ENCODE measurements at places on chromosomes 1 and 21. TPM values are rescaled to one million over a fixed set of nuclear protein-coding genes. Genes with fewer than 3 reads are reported as not detected.

Gene RPL22
- 153 TPM for total RNA-seq

Gene EXTL1
- total RNA-seq = not detected

Gene SNX7
- total RNA-seq = 24.0 TPM

Gene SLAMF9
- total RNA-seq = not detected

Gene DNASE2B
- total RNA-seq = not detected

Gene FAM72D
- not detected for total RNA-seq

Gene ATP1A2
- total RNA-seq = not detected
